ENCODE measurements at places on chromosomes 7 and 10. TPM values are rescaled to one million over a fixed set of nuclear protein-coding genes. Genes with fewer than 3 reads are reported as not detected.

CDH23 gene
- polyA plus RNA-seq, result 5.9 TPM

DNA sequence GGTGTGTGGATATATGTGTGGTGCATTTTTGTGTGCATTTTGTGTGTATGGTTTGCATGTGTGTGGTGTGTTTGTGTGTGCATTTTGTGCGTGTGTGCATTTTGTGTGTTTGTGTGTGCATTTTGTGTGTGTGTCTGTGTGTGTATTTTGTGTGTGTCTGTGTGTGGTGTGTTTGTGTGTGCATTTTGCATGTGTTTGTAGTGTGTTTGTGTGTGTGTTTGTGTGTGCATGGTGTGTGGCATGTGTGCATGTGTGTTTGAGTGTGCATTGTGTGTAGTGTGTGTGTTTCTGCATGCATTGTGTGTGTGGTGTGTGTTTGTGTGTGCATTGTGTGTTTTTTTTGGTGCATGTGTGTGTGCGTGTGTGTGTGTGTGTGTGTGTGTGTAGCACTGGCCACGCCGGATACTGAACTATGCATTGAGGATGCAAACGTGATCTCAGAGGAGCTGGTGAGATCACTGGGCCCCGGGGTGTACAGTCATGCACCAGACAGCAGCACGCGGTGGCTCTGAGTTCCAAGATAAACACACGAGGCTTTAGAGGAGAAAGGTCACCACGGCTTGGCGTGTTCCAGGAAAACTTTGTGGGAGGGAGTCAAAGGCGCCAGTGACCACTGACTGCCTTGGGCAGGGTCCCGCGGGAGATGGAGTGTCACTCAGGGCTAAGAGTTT is 106.6 kb upstream of the SHH start:
- DNase-seq, result no peak

- no peak for DNase-seq
Measured at GRCh38 chr10:66629996-66630395, 295.8 kb upstream of the LRRTM3 start.

GRCh38 chr10:26959841-26960240 is 99.1 kb upstream of the ABI1 start:
- DNase-seq, result no peak

ZPBP gene
- polyA plus RNA-seq, result not detected

HTR5A gene
- polyA plus RNA-seq, result 2.1 TPM

DNA sequence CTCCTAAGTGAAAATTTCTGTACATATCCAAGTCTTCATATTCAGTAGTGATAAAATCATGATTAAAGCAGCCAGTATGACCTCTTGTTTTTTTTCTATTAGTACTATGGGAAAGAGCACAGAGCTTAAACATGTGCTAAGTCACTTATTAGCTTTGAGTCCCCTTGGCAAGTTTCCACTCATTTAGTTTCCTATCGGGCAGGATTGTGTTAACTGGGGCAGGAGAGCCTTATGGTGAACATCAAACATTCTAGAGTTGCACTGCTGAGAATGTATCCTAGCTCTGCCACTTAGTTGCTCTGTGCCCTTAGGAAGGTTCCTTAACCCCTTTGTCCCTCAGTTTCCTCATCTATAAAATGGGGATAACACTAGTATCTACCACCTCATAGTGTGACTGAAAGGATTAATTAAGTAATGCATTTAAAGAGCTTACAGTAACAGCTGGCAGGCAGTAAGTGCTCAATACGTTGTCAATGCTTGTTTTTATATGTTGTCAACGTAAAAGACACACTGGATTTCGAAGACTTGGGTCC is 117.6 kb downstream of the DOCK4 start:
- DNase-seq, result no peak

COPG2 gene
- 61.7 TPM for polyA plus RNA-seq

CDNF gene
- 2.4 TPM for polyA plus RNA-seq

SPDYE2 gene
- not detected for polyA plus RNA-seq

GRCh38 chr7:134996097-134996550 is 9.8 kb downstream of the AGBL3 start:
- no peak for DNase-seq

SRPK2 gene
- polyA plus RNA-seq, result 37.0 TPM

GRCh38 chr7:158358926-158359645 is 228.5 kb downstream of the PTPRN2 start:
- DNase-seq, result no peak

- DNase-seq, result no peak
Measured at GRCh38 chr10:43360086-43360485, 11.3 kb upstream of the FXYD4 start.

NODAL gene
- 1.3 TPM for polyA plus RNA-seq

GRCh38 chr7:29935111-29935510 is 54.5 kb downstream of the SCRN1 start:
- DNase-seq, result no peak

- no peak for DNase-seq
Measured at GRCh38 chr7:50534690-50535290, 30.4 kb downstream of the DDC start.

DNA sequence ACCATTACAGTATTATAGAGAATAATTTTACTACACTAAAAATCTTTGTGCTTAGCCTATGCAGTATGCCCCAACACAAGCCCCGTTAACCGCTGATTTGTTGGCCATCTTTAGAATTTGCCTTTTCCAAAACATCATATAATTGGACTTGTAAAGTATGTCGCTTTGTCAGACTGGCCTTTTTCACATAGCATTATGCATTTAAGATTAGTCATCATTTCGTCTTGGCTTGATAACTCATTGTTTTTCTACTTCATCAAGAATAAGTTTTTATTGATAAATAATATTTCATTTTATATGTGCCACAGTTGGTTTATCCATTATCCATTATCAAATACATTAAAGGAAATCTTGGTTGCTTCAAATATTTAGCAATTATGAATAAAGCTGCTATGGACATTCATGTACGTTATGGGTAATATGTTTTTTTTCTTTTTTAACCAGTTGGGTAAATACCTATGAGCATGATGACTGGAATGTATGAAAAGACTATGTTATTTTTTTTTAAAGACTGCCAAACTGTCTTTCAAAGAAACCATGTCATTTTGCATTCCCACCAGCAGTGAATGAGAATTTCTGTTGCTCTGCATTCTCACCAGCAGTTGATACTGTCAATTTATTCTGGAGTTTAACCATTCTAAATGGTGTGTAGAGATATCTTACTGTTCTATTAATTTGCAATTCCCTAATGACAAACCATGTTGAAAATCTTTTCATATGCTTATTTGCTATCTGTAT is 273.1 kb upstream of the KCND2 start:
- no peak for DNase-seq

GRCh38 chr7:63073286-63073685 is 925.4 kb upstream of the ZNF722 start:
- DNase-seq, result no peak

- DNase-seq, result peak; percentile 85
Measured at GRCh38 chr10:77710759-77711682, 73.4 kb upstream of the KCNMA1 start.

- DNase-seq, result no peak
Measured at GRCh38 chr7:129784437-129784782, 168.3 kb downstream of the UBE2H start.

GRCh38 chr10:53430127-53430891 is 657.7 kb upstream of the MBL2 start:
- DNase-seq, result no peak

GRCh38 chr10:91513598-91514424 is 103.7 kb downstream of the HECTD2 start:
- DNase-seq, result no peak

- no peak for DNase-seq
Measured at GRCh38 chr7:22550514-22551030, 50.6 kb upstream of the STEAP1B start.

ZNF804B gene
- not detected for polyA plus RNA-seq

DNA sequence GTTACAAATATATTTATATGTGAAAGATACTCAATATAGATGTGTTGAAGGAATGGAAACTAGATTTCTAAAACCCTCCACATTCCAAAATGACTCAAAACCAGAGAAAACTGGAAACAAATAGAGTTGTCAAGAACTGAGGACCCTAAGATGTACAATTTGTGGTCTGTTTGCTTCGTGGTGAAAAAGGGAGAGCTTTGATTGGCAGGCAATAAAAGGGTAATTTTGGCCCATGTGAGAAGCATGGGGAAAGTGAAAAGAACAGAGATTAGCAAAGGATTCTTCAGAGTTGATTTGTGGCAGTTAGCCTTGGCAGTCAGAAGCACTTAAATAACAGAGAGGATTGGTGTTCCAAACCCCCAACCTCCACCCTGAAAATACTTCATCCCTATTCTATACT is 37.1 kb upstream of the DKK1 start:
- no peak for DNase-seq

MYOF gene
- polyA plus RNA-seq, result 8.0 TPM

UPK3BL2 gene
- 1.7 TPM for polyA plus RNA-seq

OR2A5 gene
- not detected for polyA plus RNA-seq

GRCh38 chr7:22356701-22357310 is at the start of gene RAPGEF5:
Gene RAPGEF5 (minus strand): TSS chr7:22357154. CDS start chr7:22357060, 94 bp downstream.
- DNase-seq, result peak; percentile 44

DNA sequence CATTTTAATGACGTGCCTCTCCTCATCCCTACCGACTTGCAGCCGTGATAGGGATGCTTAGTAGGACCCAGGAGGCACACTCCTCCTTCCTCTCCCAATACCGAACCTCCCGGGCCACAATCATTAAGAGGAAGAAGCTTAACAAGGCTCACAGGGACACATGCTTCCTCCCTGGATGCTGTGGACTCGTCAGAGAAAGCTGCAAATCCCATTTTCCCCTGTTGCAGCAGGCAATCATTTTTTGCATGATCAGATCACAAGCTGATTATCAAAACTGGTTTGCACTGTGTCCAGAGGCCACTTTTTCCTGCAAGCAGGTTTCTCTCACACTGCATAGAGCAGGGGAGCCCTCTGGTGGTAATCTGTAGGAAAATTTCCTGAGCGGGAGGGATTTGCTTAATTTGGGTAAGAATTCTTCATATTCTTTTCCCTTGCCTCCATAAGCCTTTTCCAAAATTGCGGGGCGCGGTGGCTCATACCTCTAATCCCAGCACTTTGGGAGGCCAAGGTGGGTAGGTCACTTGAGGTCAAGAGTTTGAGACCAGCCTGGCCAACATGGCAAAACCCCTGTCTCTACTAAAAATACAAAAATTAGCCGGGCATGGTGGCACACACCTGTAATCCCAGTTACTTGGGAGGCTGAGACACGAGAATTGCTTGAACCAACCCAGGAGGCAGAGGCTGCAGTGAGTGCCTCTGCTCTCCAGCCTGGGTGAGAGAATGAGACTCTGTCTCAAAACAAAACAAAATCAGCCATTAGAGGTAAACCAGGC is 16.1 kb upstream of the LAMB4 start:
- peak; percentile 94 for DNase-seq

- no peak for DNase-seq
Measured at GRCh38 chr7:47231032-47231431, 350.9 kb downstream of the TNS3 start.

DNA sequence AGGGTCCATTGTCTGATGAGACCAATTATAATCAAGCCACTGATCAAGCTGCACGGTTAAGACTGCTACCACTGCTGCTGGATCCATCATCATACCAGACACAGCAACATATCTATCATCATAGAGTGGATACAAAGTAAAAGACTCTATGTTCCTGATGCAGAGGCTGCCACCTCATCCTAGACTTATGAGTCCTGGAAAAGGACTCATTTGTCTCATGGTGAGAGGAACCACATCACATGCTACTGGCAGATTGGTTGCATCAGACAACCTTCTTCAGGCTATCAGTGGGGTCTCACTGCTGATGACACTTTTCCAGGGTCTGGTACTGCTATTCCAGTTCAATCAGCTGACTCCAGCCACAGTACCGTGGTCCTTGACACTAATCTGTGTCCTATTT is 79.0 kb downstream of the ABI1 start:
- no peak for DNase-seq

DNA sequence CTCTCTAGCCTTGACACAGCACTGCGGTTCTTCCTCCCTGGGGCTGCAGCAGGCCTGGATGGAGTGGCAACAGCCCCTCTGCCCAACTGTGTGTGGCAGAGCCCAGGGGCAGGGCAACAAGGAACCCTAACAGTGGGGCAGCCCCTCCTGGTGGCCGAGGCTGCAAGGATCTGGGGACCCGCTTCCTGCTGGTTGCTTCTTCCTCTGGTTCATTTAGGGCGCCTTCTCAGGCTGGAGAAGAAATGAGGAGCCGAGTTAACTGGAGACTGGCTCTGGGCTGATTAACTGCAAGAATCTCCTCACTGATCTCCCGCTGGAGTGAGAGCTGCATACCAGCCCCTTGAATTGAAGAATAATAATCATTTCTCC is 80.1 kb upstream of the EMX2 start:
- DNase-seq, result no peak

- DNase-seq, result no peak
Measured at GRCh38 chr10:48598936-48599829, 5.7 kb downstream of the ARHGAP22 start.

GRCh38 chr7:28024786-28025334 is 155.7 kb downstream of the JAZF1 start:
- no peak for DNase-seq

FGFR2 gene
- polyA plus RNA-seq, result 88.5 TPM

DNA sequence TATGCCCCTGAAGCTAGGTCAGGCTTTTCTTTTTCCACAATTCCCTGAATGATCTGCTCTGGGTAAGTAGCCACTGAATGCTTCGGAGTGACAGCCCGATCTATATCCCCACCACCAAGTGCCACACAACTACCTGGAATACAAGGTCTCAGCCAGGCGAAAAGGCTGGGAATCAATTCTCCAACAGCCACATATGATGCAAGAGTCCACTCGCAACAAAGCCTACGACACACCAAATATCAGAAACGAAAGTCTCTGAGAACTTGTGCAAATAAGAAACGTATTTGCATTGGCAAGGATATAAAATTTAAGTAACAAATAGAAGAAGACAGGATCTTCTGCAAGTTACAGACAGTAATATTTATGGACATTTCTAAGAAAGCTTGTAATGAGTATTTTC is 5.7 kb downstream of the HIPK2 start:
- DNase-seq, result no peak

DNA sequence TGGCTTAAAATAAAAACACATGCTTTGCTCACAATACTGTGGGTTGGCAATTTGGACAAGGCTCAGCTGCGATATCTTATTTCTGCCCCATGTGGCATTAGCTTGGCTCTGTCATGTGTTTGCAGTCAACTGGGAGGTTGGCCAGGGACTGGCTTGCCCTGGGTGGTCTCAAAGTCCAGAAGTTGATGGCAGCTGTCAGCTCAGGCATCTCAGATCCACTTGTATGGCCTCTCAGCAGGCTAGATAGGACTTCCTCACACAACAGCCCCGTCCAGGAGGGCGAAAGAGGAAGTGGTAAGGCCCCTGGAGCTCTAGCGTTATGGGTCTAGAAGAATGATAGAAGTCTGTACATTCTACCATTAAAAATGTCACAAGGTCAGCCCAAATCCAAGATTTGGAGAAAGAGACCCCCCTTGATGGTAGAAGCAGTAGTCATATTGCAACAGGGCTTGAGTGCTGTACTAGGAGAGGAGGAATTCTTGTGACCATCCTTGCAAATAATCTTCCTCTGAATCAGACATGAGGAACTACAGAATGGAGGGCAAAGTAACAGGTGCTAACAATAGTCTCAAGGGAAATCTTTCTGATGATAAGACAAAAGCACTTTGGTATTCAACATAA is 166.2 kb downstream of the FAM107B start:
- DNase-seq, result no peak

Data from brain (organoid and tissue), 16 donors.